ENCODE measurements at places on chromosomes 7 and 10.

- no peak for DNase-seq
These were observed 153.7 kb upstream of the NPVF start for GRCh38 chr7:25381818-25382589.

GRCh38 chr7:47439181-47439667 is 142.7 kb downstream of the TNS3 start:
- DNase-seq: no peak

DNA sequence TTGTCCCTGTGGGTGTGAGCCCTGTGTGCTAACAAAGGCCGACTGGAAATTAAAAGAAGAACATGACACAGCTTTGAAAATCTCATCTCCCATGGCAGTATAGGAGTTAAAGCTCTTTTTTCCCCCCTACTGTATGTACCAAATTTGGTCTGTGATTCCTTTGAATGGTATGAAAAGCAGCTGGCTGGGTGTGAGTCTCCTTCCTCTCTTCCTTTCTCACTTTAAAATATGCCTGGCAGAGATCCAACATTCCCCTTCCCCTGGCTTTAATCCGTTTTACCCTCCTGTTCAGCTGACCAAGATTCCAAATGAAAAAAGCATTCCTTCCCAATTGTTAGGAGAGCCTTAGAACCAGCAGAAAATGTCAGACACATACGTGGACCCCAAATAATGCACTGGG is 225.0 kb upstream of the CELF2 start:
- DNase-seq: no peak

DNA sequence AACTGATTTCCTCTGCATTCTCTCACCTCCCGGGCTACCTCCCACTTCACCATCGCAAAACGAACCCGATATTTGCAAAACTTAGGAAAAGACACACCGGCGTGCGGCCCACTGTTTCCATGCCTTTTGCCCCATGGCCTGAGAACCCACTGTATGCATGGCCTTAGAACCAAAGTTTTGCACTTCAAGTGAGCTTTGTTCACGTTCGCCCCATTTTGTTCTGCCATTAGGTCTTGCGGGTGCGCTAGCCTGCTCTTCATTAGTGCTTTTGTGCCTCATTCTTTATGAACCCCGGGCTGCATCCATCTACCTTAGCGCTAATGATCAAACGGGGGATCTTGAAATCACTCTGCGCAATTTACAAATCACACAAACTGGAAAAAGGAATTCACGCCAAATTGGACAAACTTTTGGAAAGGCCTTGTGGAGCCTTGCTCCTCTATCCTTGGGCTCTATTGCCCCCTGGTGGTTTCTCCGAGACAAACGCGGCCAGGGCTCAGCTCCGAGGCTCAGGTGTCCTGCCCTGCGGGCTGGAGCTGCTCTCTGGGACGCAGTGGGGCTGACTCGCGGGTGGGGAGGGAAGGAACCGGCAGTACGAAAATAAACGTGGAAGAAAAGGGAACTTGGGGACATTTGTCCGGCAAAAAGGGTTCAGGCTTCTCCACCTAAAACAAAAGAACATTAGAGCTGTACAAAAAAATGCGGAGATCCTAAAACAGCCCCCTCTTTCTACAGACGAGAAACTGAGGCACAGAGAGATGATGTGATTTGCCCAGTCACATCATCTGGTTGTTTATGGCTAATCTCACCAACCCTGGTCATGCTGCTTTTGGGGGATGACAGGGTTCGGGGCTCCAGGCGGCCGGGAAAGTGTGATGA is 300.4 kb upstream of the NFE2L3 start:
- DNase-seq: peak; percentile 24

DNA sequence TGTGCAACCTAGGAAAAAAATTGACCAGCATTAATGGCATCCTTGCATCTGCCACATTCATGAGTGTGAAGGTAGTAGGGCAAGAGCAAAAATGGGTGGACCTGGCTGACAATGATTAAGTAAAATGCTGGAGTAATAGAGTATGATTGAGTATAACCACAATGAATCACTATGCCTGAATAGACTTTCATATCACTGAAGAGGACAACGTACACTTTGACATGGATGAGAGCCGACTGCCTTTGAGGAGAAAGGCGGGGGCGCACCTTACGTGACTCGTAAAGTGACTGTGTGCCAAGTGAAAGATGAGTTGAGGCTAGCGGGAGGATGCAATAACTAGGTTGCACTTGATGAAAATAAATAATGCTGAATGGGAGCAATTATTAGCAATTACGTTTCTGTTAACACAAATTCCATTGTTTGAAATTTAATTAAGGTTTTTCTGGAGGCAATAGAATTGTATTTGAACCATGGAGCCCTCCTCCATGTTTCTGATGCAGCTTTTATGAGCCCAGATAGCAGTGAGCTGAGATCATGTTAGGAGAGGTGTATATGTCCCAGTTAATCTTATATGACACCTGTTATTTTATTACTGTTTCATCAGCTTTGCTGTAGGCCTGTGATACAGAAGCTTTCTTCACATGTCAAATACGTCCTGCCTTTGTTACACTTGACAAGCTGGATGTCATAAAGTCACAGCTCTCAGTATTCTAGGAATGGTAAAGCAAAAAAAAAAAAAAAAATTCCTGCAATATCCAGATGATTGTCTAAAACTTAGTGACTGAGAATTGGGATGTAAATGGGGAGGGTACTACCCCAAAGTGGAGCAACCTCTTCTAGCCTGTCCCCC is 596.5 kb downstream of the NXPH1 start:
- DNase-seq: no peak

DNA sequence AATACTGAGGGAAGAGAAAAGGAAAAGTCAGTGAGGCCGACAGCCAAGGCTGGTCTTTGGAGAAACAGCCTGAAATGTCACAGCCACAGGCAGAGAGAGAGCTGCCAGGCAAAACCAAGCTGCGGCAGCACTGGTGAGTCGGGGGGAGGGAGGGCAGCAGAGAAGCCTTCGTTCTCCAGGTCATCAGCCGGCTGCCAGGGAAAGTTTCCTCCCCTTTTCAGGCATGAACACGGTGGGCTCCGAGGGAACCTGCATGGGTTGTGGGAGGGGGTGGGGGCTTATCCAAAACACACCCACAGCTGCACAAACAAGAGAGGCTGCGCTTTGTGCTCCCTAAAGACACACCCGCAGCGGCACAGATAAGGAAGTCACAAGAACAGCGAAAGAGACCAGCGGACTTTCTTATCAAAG is 62.3 kb upstream of the NKX6-2 start:
- no peak for DNase-seq

DNA sequence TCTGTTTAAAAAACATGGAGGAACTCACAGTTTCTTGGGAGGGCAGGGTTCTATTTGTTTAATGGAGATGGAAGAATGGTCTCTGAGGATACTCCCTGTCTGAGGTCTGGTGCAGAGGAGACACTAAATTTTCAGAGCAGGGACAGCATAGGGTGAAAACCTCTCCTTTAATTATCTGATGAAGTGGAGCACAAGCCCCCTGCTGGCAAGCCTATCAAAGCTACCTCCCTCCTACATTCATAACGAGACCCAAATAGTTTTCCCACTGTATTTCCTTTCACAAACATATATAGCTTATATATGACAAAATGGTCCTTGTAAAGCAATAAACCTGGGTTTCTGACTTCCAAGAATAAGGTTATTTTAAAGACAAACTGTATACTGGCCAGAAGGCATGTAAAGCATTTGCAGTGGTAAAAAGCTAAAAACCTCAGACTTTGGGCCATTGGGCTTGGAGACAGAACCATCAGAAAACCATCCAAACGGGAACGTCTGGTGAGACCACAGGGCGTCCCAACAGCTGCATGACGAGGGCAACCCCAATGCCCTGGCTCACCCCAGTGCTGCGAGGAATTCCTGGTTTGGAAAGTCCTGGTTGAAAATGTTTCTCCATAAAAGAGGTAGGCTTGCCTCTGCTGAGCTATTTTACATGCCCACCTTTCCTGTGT is 201.3 kb downstream of the FANK1 start:
- DNase-seq: no peak

- no peak for DNase-seq
These were observed at the start of the genes DYDC1 and DYDC2 for GRCh38 chr10:80356563-80356988. TSS of gene DYDC1 (minus strand) at chr10:80356755. CDS start at chr10:80352601, 4,154 bp downstream. TSS of gene DYDC2 (plus strand) at chr10:80356781. CDS start at chr10:80362444, 5,663 bp downstream.

DNA sequence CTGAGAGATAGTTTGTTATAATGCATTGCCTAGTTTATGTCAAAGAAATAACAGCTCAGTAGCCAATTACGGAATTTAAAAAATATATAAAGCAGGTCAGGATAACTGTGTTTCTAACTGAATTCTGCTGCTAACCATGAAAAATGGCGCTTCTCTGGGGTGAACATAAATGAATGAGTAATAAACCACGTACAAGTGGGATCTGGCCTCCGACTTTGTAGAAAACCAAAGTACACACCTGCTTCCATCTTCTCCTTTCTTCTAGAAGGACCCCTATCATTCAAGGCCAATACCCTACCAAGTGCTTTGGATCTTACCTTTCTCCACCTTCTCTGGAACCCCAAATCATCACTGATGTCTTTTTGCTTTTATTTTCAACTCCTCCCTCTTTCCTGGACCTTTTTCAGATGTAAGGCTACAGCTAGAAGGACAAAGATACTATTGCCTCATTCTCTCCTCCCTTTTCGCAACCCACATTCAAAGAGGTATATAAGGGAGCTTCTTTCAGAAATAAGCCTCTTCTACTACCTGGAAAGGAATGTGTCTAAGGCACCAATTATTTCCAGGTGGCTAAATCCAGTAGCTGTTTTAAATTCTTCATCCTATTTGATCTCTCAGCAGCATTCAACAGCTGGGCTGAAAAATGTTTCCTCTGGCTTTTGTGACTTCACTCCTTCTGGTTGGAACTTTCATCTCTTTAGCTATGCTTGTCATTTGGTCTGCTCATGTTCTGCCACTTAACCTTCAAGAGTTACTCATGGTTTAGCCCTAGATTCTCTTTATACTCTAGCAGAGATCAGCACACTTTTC is 37.7 kb downstream of the NAMPT start:
- no peak for DNase-seq

DNA sequence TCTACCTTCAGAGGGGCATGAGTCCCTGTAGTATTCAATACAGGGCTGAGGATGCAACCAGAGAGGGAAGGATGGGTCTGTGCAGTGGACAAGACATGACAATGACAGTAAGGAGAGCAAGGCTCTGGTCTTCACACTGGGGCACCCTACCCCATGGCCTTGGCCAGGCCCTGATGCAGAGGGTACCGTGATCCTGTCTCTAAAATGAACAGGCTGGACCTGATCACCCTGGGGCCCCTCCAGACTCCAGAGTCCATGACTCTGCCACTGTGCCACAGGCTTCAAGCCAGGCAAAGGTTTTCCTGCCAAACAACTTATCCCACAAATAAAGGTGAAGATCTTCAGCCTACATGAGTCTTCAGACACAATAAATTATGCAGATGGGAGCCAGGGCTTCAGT is 4.9 kb downstream of the MAT1A start:
- no peak for DNase-seq

GRCh38 chr10:77193001-77193400 is 444.6 kb downstream of the KCNMA1 start:
- no peak for DNase-seq

DNA sequence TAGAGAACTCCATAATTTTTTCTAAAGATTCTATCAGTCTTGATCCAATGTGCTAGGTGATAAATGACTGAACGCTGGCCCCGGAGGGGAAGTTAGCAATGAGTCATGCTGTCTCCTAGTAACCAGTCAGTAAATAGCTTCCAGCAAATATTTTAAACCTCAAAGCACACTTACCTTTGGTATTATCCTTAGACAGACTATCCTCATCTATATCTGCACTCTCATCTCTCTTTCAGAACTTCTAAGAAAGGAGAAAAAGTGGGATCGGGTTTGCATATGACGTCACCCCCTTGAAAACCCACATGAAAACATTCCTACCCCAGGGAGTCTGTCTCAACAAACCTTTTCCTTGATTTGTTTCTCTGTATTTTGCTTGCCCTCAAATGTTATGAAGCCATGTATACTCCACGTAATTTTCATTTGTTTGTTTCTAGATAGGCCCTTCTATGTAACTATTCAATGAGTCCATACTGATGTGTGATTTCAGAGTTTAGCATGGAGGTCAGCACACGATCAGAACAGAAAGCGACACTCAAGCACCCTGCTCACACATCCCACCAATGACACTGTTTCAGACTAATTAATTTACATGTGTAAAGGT is 174.9 kb upstream of the NRP1 start:
- DNase-seq: no peak

GRCh38 chr10:49138361-49138891 is 4.6 kb upstream of the FAM170B start:
- DNase-seq: no peak

DNA sequence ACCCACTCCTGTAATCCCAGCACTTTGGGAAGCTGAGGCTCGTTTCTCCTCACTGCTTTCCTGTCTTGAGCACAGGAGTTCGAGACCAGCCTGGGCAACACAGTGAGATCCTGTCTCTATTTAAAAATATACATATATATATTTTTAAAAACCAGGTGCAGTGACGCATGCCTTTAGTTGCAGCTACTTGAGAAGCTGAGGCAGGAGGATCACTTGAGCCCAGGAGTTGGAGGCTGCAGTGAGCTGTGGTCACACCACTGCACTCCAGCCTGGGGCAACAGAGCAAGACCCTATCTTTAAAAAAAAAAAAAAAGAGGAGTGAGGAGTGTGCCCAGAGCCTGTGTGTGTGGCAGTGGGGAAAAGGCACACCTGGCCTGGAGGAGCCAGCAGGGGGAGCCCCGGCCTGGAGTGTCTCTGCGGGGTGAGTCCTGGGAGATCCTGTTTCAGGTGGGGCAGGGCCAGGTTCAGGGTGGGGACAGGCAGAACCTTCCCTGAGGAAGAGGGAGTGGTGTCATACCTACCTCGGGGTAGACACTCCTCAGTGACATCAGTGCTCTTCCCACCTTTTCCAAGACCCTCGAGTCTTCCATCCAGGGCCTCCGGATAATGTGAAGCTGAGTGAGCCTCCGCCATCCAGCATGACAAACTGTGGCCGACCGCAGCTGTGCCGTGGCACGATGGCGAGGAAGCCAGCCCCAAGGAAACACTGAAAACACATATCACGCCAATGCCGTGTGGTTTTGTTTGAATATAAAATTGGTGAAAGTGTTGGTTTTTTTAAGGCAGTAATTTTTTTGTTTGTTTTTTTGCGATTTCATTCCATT is 9.0 kb upstream of the ARPC1B start:
- no peak for DNase-seq

DNA sequence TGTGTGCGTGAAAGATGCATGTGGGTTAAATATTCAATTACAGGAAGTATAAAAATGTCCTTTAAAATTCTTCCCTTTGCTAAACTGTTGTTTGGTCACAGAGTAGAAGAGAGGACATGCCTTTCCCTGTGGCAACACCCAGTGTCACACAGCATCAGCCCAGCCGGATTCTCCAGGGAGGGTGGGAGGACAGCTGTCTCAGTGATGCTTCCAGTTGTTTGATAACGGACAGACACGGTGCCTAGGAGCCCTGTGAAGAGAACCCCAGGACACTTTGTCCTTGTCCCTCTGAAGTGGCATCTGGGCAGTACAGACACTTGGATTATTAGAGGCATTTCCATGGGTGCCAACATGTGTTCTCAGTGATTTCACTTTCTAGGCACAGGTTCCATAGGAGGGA is 306.6 kb upstream of the LRGUK start:
- DNase-seq: no peak

DNA sequence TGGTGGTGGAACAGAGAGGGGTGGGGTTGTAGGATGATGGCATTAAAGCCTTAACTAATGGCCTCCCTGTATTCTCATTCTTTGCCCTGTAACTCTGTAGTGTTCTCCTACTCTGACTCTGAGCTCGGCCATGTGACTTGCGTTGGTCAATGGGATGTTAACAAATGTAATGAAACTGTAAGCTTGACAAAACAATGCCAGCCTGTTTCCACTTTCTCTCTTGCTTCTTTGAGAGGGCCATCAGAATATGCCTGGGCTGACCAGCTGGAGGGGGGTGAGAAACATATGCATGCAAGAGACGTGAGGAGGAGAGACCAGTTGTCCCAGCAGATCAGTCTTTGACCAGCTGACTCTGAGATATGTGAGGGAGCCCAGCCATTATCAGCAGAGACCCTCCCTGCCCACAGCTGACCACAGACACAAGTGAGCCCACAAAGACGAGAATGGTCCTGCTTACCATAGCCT is 100.6 kb downstream of the ICA1 start:
- no peak for DNase-seq

Data from NCI-H2081 treated with DMSO at 0.1 percent for 48 hours (cell line).